ENCODE measurements at places on chromosomes 16 and 17.

DNA sequence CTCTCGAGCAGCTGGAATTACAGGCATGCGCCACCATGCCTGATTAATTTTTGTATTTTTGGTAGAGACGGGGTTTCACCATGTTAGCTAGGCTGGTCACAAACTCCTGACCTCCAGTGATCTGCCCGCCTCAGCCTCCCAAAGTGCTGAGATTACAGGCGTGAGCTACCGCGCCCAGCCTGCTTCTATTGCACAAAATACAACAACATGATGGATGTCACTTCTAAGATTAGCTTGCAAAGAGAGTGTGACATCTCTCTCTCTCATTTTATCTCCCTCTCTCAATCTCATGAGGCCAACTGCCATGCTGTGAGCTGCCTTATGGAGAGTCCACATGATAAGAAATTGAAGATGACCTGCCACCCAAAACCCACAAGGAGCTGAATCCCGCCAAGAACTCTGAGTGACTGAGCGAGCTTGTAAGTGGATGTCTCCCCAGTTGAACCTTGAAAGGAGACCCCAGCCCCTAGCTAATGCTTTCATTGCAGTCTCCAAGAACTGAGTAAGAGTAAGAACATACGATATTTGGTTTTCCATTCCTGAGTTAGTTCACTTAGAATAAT lies 458.5 kb downstream of the RBFOX1 start:
- no peak for DNase-seq

GRCh38 chr16:67187175-67187890 lies 2.6 kb downstream of the EXOC3L1 start:
- DNase-seq: no peak

GRCh38 chr17:73566905-73567782 lies 77.1 kb downstream of the SDK2 start:
- DNase-seq: no peak

DNA sequence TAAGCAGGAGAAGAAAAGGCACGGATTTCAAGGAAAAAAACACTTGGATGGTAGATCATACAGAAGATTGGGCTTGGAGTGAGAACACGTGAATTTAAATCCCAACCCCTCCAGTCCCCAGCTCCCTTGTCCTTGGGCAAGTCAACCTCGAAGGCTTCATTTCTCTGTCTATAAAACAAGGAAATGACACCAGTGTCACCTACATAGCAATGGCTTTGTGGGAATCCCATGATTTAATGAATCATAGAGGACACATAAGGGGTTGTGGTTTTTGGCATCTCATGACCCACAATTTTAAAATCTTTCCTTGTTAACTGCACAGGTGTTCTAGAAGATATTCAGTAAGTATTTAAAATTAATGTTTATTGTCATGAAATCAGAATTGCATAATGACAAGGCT lies 8.2 kb upstream of the CCL2 start:
- peak; percentile 45 for DNase-seq

DNA sequence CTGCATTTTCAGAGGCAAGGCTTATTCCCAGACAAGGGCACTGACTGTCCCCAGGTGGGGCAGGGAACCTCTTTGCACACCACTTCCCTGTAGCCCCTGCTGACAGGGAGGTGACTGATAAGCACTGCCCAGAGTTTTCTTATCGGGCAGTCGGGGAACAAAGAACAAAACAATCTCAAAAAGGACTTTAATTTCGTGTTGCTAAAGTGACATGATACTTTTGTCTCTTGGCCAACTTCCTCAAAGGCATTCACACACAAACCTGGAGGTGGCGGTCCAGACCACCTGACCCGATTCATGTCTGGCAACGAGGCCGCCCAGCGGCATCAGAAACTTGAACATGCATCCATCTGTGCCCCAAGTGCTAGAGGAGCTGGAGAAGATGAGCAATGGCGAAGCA lies 28.9 kb downstream of the ZDHHC7 start:
- DNase-seq: peak; percentile 44

DNA sequence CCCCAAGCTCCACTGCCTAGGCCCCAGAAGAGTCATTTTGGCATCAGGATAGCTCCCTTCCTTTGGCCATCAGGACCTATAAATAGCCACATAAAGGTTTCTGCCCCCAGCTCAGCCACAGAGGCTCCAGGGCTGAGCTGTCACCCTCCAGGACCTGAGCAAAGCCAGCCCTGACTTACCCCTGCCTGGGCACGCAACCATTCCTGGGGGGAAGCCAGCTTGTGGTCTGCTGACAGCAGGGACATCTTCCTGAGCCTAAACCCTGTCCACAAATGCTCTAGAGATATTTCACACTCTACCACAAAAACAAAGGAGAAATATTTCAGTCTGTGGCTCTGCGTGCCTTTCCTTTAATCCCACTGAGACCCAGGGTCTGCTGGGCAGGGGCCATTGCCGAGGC lies 123.7 kb upstream of the CCL2 start:
- no peak for DNase-seq

DNA sequence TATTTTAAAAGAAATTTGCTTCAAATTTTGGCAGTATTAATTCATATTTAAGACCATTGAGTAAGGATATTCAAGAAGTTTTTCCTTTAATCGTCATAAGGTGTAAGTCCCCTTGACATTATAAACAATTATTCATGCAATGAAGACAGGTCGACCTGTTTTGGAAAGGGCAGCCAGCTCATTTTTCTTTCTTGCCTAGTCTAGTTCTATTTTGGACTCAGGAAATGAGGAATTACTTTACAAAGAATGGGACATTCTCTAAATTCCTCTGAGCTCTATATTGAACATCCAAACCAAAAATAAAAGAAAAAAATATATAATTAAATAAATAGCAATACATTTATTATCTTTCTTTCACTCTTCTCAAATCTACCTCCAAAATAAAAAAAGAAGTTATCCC lies 595.6 kb upstream of the KIF2B start:
- no peak for DNase-seq

DNA sequence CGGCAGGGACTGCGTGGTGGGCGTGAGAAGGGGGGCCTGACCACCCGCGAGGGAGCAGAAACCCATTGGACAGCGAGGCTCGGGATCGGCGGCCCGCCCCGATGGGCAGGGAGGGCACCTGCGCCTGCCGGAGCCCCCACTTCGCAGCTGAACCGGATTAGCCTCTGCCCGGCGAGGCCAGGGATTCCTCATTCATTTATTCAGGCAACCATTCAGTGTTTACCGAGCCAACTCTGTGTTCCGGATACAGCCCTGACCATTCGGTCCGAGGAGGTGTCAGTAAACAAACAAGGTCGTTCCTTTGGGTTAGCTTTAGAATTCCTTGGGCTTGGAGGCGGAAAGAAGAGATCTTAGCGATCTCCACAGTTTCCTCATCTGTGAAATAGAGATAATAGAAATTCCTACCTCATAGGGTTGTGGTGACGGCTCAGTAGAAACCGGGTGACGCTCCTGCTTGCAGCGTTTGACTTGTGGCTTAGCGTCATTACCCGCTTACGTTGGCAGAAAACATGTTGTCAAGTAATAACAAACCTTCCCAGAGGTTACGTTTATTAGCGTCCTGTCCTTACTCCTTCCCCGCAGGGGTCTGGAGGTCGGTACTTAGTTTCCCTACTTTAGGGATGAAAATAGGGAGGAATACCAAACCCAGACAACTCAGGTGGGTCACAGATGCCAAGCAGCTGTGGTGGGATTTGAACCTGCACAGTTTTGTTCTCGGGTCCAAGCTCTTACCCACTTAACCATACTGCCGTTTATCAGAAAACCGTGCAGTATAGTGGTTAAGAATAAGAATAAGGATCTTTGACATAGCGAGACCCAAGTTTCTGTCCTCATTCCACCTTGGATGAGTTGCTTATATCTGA lies 893 bp downstream of the POLR3E start:
- DNase-seq: peak; percentile 92

GRCh38 chr17:41448506-41448905 lies 7.7 kb upstream of the KRT38 start:
- DNase-seq: no peak
